ENCODE measurements at places on chromosomes 2 and 18.

DNA sequence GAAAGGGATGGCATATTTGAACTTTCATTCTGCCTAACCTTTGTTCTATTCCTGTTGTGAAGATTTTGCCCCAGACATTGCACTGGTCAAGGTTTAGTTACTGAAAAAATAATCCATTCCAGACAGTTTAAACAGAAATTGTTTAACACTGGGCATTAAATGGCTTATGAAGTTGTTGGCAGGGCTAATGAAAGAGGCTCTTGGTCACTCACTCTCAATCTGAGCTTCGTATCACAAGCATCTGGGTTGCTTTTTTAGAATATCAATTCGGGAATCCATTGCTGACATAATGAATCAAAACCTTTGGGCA is 8.0 kb upstream of the ACYP2 start:
- DNase-seq: no peak

DNA sequence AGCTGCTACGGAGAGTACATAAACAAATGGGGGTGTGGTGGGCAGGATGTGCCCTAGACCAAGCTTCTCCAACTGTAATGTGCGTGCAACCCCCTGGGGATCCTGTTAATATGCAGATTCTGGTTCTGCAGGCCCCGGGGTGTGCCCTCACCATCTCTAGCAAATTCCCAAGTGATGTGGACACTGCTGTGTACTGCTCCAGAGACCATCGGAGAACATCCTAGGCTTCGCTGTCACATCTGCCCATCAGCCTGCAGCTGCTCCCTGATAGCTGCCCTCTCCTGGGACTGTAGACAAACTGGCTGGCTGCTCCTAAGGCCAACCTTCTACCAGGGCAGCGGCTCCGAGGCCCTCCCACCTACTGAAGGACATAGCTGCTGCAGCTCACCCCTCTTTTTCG is 3.2 kb downstream of the HS1BP3 start:
- DNase-seq: no peak

- DNase-seq: no peak
Measured at GRCh38 chr2:193539188-193539587, 1344.5 kb upstream of the TMEFF2 start.

DNA sequence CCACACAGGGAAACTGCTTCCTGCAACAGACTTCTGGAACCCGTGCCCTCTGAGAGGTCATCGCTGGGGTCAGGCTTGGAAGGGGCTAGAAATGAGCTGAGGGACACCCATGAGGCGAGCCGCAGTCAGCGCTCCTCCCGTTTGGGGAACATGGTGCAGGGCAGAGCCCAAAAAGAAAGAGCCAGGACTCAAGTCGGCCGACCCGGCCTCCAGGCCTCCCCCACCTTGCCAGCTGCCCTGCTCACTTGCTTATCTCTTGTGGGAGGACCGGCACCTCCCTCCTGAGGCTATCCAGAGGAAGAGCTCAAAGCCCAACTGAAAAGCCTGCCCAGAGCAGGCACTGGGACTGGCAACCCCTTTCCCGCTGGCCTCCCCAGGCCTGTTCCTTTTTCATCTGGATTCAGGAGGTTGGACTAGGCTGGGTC is 43.6 kb downstream of the SCTR start:
- DNase-seq: no peak

- no peak for DNase-seq
Measured at GRCh38 chr18:9139400-9140039, 2.9 kb downstream of the ANKRD12 start.

- peak; percentile 86 for DNase-seq
Measured at GRCh38 chr2:190468814-190469569, 60.8 kb downstream of the MFSD6 start.

Measured in kidney tubule cell (primary cell).